ENCODE measurements at places on chromosomes 3 and 15.

DNA sequence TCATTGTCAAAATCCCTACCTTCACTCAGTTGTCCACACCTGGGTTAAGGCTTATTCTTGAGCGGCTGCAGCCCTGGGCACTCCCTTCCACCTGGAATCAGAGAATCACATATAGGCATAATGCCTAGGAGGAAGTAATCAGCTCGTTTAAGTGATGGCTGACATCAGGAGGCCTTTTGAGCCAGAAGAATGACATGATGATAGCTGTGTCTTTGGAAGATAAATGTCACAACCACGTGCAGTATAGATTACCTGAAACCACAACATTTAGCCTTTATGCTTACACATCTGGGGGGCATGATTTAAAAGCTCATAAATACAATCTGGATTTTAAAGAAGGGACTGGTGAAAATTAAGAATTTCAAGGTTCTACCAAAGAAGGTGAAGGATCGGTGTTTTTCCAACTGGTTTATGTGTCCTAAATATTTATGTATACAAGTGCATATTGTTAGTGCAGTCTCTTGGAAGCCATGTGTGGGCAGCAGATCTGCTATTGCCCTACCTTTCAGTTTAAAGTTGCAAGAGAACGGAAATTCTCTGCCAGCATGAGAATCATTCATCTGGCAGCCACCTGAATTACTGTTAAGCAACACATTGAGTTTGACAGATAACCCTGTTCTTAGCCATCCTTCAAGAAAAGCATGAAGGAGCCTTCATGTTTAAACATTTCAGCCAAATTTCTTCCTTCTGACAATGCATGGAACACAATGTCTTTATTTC lies 163.4 kb upstream of the NR2E3 start:
- no peak for DNase-seq

- no peak for DNase-seq
These were observed 21.3 kb downstream of the MME start for GRCh38 chr3:155101398-155101797.

DNA sequence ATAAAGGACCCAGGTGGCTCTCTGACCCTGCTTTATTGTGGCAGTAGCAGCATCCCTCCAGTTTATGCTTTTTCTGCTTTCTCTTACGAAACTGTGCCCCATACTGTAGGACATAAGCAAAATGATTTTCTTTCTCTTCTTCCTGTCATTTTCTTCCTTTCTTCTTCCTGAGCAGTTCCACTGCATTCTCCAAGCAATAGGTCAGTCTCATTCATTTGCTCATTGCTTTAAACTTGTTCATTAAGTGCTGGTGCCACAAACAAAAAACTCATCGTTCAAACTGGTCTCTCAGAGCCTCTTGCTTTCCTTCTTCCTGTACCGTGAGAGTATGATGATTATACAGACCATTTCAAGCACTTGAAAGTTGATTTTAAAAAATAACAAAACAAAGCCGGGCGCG lies 66.8 kb downstream of the PDE8A start:
- DNase-seq: no peak

GRCh38 chr3:463252-464192 lies 267.0 kb downstream of the CHL1 start:
- no peak for DNase-seq

DNA sequence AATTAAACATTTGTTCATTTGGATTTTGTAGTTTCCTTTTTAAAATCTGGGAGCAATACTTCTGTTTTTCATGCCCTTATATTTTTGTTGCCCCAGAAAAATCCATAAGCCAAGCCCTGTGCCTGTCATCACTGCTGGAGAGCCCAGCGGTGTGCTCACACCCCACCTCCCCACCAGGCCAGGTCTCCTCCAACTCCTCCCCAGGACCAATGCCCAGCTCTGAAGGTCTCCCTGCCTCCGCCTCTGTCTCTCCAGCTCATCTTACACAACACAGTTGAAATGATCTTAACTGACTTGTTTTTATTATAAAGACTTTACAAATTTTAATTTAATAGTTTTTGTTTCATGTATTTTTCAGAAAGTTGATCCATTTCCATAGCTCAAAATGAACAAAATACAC lies 66.4 kb downstream of the RHCG start:
- DNase-seq: no peak

Measured in vagina (tissue), 2 donors.